ENCODE measurements at places on chromosomes 7 and 10. TPM values are rescaled to one million over a fixed set of nuclear protein-coding genes. Genes with fewer than 3 reads are reported as not detected.

DNA sequence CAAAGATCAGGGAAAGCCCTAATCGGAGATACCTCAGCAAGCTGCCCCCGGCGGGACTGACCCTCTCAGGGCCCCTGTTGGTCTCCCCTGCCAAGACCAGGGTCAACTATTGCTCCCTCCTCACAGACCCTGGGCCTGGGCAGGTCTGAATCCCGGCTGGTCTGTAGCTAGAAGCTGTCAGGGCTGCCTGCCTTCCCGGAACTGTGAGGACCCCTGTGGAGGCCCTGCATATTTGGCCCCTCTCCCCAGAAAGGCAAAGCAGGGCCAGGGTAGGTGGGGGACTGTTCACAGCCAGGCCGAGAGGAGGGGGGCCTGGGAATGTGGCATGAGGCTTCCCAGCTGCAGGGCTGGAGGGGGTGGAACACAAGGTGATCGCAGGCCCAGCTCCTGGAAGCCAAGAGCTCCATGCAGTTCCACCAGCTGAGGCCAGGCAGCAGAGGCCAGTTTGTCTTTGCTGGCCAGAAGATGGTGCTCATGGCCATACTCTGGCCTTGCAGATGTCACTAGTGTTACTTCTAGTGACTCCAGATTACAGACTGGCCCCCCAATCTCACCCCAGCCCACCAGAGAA, 24.1 kb downstream of the TBATA start:
- H3K27ac ChIP-seq: no peak overlapping the region
- peaks cover 4% of the 10 kb centered on the region for H3K4me1 ChIP-seq
- DNase-seq: no peak
- no peaks in the 10 kb centered on the region for H3K36me3 ChIP-seq

Gene CEP55
- total RNA-seq: 0.80 TPM

Gene CDC14C
- not detected for total RNA-seq

Gene H2BK1
- total RNA-seq: not detected

Gene NPTX2
- total RNA-seq: 31.9 TPM

Gene AMZ1
- under 0.01 TPM for total RNA-seq

- no peak overlapping the region for H3K4me3 ChIP-seq
- no peaks in the 10 kb centered on the region for H3K4me1 ChIP-seq
- H3K36me3 ChIP-seq: no peaks in the 10 kb centered on the region
Measured at GRCh38 chr10:123689880-123690279, 23.7 kb downstream of the GPR26 start.

DNA sequence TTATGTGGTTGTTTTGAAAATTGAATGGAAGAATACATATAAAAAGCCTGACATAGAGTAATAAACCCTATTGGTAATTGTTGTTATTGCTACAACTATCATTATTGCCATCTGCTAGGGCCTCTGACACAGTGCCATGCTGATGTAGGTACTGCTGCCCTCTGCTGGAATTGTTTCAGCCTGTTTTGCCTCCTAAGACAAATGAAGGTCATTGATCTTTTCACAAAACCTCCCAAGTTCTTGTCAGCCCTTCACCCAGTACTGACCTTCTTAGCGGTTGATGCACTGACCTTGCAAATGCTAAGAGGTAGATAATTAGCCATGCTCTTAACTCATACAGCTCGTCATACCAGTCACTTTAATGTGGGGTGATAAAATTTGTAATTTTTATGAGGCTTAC, 975.2 kb downstream of the SORCS1 start:
- no peaks in the 10 kb centered on the region for H3K36me3 ChIP-seq
- no peak overlapping the region for H3K4me3 ChIP-seq
- no peaks in the 10 kb centered on the region for H3K27me3 ChIP-seq

- no peaks in the 10 kb centered on the region for H3K27me3 ChIP-seq
- H3K36me3 ChIP-seq: no peaks in the 10 kb centered on the region
- H3K4me1 ChIP-seq: no peaks in the 10 kb centered on the region
- no peak overlapping the region for H3K4me3 ChIP-seq
- no peak overlapping the region for H3K27ac ChIP-seq
- no peak for DNase-seq
Measured at GRCh38 chr7:93327006-93327633, 95.0 kb downstream of the VPS50 start.

Gene C10orf67
- total RNA-seq: not detected

DNA sequence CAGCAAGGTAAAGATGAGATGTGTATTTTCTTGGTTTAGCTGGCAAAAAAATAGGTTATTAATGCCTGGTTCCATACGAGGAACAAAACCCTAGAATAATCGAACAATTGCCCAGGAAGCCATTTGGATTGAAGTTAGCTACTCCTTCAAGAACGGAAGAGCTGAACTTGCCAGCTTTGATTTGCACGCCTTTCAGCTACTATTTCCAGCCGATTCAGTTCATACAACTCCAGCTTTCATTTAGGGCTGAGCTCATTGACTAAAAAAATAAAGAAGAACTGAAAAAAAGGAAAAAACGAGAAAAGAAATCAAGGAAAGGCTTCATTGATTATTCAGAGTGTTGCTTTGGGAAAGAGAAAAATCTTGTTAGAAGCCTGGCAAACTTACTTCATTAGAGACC, 60.4 kb downstream of the PTN start:
- H3K36me3 ChIP-seq: no peaks in the 10 kb centered on the region
- H3K27ac ChIP-seq: no peak overlapping the region
- no peaks in the 10 kb centered on the region for H3K4me1 ChIP-seq

- H3K27ac ChIP-seq: no peak overlapping the region
- DNase-seq: no peak
- H3K36me3 ChIP-seq: no peaks in the 10 kb centered on the region
Measured at GRCh38 chr10:10092581-10092980, 925.1 kb upstream of the CELF2 start.

DNA sequence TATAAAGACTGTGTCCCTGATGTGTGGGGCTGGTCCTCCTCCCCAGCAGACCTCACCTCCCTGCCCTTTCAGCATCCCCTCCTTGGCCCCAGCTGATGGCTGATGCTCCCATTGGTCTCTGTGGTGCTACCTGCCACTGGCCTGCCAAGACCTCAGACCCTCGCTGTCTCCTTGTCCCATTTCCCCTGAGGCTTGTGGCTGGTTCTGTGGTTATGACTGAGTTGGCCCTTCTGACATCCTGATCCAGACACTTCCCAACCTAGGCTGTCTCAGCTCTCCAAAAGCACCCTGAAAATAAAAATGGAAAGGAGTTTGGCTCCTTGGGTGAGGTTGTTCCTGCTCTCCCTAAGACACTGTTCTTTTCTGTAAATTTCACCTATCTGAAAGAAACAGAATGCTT, 214.2 kb downstream of the RPS24 start:
- peaks cover 18% of the 10 kb centered on the region for H3K4me1 ChIP-seq
- H3K36me3 ChIP-seq: no peaks in the 10 kb centered on the region
- no peak overlapping the region for H3K4me3 ChIP-seq
- peak overlapping the region; percentile 68 for H3K27ac ChIP-seq

GRCh38 chr10:92290076-92290836, 622 bp downstream of the CPEB3 start:
- H3K4me3 ChIP-seq: peak overlapping the region; percentile 85
- peak overlapping the region; percentile 93 for H3K27ac ChIP-seq
- peaks cover 7% of the 10 kb centered on the region for H3K36me3 ChIP-seq
- peaks cover 41% of the 10 kb centered on the region for H3K4me1 ChIP-seq
- no peaks in the 10 kb centered on the region for H3K27me3 ChIP-seq
- peak; percentile 92 for DNase-seq

Gene PNLIP
- total RNA-seq: not detected

- DNase-seq: no peak
- no peaks in the 10 kb centered on the region for H3K36me3 ChIP-seq
- no peaks in the 10 kb centered on the region for H3K4me1 ChIP-seq
- no peaks in the 10 kb centered on the region for H3K27me3 ChIP-seq
- no peak overlapping the region for H3K27ac ChIP-seq
Measured at GRCh38 chr10:71527135-71527534, 130.4 kb downstream of the CDH23 start.
